ENCODE measurements at places on chromosomes 7 and 10. TPM values are rescaled to one million over a fixed set of nuclear protein-coding genes. Genes with fewer than 3 reads are reported as not detected.

The ERV3-1 gene
- 8.2 TPM for total RNA-seq

The C10orf67 gene
- 0.07 TPM for total RNA-seq

The ACSM6 gene
- total RNA-seq = not detected

The CLCN1 gene
- total RNA-seq = not detected

The TBL2 gene
- total RNA-seq = 23.0 TPM

The FLNC gene
- not detected for total RNA-seq

The SPDYE1 gene
- total RNA-seq = not detected

The TMEM196 gene
- not detected for total RNA-seq

The ELMO1 gene
- total RNA-seq = 93.3 TPM
